ENCODE measurements at places on chromosomes 1 and 21.

- DNase-seq: no peak
Measured at GRCh38 chr1:247209396-247209795, 37.6 kb upstream of the ZNF124 start.

- no peak for DNase-seq
Measured at GRCh38 chr1:96488777-96489176, 232.8 kb upstream of the PTBP2 start.

DNA sequence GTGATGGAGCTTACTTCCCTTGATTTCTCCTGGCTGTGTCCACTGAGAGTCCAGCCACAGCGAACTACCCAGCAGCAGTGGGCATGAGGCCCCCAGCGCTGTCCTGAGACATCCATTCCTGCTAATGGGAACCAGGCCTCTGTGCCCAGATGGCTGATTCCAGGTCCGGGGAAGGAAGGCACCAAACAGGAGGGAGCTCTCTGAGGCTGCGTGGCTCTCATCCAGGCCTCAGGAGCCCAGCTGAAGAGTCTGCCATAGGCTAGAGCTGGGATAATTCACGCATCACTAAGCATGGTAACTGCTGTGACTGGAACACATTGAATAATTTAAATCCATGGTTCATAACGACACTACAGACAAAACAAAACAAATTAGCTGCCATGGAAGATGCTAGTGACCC is 24.7 kb upstream of the LRRC47 start:
- no peak for DNase-seq

GRCh38 chr1:229470406-229471043 is 36.6 kb upstream of the ACTA1 start:
- DNase-seq: no peak

DNA sequence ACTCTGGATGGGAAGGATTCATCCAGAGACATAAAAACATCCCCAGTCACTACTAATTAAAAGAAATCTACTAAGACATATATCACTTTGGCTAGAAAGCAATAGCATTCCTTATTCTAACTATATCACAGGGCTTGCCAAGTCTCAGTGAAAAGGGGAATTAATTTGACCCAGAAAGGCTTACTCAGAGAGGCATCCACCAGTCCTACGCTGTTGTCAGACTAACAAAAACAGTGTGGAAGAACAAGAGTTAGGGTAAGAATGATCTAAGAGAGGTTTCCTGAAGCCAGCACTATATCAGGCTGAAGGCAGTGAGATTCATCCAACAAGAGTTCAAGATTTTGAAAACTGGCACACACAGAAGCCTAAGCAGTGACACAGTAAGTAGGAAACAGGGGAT is 126.1 kb downstream of the GDAP2 start:
- DNase-seq: no peak

GRCh38 chr1:39575191-39576015 is 1.2 kb downstream of the PABPC4 start:
- peak; percentile 36 for DNase-seq

DNA sequence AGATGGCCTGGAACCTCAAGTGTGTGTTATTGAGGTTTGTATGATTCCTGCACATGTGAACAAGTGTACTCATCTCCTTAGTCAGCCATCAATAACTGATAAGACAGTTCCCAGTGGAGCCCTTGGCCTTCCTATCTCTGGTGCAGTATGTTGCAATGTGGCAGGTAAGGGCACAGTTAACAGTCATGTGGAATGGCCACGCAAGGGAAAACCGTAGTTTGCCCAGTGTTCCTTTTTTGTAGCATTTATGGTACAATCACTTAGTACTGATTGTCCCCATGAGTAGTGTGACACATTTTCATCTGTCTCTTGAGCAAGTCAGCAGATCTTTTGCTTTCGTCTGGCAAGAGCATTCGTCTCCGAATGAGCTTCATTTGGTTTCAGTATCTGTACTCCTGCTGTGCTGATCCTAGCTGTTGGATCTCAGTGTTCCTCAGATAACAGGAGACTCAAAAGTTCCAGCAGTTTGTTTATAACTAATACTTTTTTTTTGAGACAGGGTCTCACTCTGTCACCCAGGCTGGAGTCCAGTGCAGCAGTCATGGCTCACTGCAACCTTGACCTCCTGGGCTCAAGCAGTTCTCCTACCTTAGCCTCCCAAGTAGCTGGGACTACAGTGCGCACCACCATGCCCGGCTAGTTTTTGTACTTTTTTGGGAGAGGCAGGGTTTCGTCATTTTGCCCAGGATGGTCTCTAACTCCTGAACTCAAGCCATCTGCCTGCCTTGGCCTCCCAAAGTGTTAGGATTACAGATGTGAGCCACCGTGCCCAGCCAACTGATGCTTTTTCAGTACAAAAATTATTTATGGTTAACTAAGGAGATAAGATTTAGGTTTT is 8.2 kb downstream of the CTPS1 start:
- no peak for DNase-seq

- DNase-seq: no peak
Measured at GRCh38 chr1:6587261-6588005, 7.6 kb downstream of the ZBTB48 start.

GRCh38 chr1:86419277-86419903 is 4.6 kb upstream of the CLCA2 start:
- DNase-seq: peak; percentile 62

- no peak for DNase-seq
Measured at GRCh38 chr1:238119060-238119459, 228.3 kb upstream of the ZP4 start.

DNA sequence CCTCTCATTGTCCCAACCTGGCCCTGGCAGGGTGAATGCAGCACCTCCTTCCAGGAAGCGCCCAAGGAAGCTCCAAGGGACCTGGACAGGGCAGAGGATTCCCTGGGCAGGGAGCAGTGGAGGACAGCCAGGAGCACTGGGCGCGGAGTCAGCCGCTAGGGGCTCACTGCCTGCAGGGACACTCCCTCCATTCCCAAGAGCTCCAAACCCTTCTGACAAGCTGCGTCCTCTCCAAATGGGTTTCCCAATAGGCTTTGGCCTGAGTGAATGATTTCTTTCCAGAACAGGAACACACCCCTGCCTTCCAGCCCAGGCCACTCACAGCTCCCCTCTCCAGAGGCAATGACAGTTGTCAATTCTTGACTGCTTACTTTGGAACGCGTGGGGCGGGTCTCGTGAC is 128.5 kb upstream of the EDN2 start:
- no peak for DNase-seq

DNA sequence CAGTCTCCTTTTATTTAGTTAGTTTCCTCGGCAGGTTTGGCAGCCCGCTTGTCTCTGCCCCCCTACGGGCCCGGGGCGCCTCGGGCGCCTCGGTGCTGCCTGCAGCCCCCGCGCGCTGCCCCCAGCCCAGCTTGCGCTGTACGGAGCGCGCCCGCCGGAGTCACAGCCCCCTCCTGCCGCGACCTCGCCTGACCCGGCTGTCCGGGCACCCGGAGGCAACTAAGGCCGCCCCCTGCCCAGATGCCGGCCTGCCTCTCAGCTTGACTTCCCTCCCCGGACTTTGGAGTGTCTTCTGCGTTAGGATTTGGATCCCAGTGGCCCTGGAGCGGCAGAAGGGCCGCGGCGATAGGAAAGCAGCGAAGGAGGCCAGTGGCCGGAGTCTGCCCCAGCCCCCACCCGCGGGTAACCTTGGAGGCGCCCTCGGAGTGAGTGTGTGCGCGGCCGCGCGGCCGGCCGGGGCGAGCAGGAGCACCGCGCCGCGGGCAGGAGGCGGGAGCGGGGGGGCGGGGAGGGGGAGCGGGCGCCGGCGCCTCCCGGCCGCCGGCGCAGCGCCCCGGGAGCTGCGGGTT is 7.6 kb downstream of the CDKN2C start:
- DNase-seq: no peak

- DNase-seq: no peak
Measured at GRCh38 chr21:16162953-16163352, 433.2 kb downstream of the USP25 start.

DNA sequence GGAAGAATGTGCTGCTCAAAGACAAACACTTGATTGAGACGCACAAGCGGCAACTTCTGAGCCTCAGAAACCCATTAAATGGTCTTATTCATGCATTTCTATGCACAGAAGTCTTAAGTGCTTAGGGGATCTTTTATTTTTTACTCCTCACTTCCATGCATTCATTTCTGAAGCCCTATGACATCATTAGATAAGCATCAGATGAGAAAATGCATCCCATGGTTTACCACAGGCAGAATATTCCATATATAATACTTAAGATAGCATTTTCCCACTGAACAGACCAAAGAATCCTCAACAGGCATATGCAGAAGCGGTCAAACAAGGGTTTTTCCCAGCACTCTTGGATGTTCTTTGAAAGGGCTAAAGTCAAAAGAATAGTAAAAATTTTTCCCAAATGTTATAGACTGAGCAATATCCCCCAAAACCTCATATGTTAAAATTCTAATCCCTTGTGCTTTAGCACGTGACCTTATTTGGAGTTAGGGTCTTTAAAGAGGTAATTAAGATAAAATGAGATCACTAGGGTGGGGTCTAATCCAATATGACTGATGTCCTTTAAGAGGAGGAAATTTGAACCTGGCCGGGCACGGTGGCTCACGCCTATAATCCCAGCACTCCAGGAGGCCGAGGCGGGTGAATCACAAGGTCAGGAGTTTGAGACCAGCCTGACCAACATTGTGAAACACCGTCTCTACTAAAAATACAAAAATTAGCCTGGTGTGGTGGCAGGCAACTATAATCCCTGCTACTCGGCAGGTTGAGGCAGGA is 22.6 kb upstream of the FAM89A start:
- no peak for DNase-seq

DNA sequence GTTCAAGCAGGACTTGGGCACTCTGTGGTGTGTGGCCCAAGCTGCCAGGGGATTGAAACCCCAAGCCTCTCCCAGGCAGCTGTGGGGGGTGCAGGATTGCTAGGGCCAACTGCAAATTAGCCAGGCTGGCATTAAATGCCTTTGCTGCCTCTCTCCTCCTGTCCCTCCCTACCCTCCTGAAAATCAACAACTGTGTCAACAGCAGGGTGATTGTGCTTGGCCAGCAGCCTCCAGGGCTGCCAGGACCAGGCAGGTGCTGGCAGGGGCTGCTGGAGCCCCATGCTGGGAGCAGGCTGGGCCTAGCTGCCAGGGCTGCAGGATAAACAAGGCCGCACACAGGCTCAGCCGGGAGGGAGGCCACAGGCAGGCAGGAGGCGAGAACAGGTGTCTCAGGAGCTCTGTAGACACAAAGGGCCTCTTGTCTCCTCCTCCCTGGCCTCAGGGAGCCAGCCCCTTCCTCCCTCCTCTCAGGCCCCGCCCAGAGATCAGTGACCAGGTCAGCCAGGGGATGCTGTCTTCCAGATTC is 11.4 kb downstream of the SOX13 start:
- DNase-seq: no peak

All from hematopoietic multipotent progenitor cell (in vitro differentiated cells).